ENCODE measurements at places on chromosomes 11 and 22.

GRCh38 chr11:42066113-42066512 lies 606.7 kb upstream of the LRRC4C start:
- no peak for DNase-seq

- DNase-seq = no peak
These were observed 55.4 kb upstream of the JAM3 start for GRCh38 chr11:134013518-134013917.

GRCh38 chr11:110573411-110573810 lies 138.8 kb downstream of the ARHGAP20 start:
- no peak for DNase-seq

DNA sequence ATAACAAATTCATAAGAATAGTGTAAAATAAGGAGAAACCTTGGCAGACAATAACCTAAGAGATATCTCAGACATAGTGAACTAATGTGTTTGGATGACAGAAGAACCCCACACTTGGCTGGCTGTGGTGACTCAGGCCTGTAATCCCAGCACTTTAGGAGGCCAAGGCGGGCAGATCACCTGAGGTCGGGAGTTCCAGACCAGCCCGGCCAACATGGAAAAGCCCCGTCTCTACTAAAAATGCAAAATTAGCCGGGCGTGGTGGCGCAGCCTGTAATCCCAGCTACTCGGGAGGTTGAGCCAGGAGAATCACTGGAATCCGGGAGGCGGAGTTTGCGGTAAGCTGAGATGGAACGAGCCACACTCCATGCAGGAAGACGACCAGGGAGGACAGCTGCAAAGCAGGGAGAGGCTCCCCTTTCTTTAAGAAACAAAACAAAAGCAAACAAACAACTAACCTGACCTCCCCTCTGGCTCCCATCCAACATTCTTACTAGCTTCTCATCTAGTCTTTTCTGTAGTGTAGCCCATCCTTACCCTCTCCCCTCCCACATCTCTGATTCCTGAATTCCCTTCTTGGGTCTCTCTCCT lies 84.2 kb downstream of the ZNF280B start:
- no peak for DNase-seq

GRCh38 chr11:75236062-75236461 lies 4.5 kb upstream of the TPBGL start:
- DNase-seq = no peak

DNA sequence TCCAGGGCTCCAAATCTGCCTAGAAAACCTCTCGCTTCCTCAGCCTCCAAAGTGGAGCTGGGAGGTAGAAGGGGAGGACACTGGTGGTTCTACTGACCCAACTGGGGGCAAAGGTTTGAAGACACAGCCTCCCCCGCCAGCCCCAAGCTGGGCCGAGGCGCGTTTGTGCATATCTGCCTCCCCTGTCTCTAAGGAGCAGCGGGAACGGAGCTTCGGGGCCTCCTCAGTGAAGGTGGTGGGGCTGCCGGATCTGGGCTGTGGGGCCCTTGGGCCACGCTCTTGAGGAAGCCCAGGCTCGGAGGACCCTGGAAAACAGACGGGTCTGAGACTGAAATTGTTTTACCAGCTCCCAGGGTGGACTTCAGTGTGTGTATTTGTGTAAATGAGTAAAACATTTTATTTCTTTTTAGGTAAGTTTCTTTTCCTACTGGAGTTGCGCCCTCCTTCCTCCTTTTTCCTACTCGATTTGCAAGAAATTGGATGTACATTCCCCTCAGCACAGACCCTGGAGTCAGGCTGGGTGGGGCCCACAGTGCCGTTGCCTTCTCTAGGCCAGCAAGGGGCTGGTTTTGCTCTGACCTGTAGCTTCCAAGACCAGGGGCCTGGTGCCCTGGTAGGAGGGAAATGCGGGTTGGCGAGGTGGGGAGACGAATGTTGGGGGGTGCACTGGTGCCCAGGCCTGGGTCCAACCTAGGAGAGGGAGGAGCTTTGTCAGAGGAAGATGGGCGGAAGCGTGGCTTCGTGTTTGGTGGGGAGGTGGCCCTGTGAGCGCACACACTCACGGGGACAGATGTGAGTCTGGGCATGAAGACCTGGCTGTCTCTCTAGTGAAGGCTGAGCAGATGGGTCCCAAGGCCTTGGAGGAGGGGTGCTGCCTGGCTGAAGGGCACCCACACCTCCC lies 50.6 kb downstream of the ST14 start:
- no peak for DNase-seq

GRCh38 chr11:43440486-43440885 lies 81.8 kb downstream of the TTC17 start:
- DNase-seq = no peak
